Central memory CD8-positive, alpha-beta T cell (primary cell): ENCODE measurements at places on chromosomes 16 and 17.

GRCh38 chr17:77345260-77345910, 204.6 kb downstream of the SEC14L1 start:
- DNase-seq, result no peak

GRCh38 chr16:35184356-35184870, 1725.0 kb downstream of the TP53TG3F start:
- no peak for DNase-seq

DNA sequence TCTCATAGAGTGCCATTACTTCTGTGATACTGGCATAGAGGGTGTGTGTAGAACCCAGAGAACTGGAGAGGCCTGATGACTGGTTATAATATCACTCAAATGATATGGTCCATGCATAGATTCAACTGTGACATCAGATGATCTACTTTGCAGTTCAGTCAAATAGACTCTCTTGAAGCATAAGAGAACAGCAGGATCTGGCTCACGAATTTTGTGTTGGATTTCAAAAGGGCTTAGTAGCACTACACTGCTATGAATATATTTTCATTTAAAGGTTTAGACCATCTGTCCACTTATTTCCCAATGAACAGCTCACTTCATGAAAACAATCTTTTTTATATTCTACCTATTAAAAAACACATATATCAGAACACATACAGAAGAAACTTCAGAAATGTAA, 119.7 kb downstream of the KIF2B start:
- DNase-seq, result no peak

GRCh38 chr16:4081521-4082021, 34.7 kb downstream of the ADCY9 start:
- no peak for DNase-seq

GRCh38 chr17:78248051-78248914, 16.9 kb downstream of the TMEM235 start:
- no peak for DNase-seq

DNA sequence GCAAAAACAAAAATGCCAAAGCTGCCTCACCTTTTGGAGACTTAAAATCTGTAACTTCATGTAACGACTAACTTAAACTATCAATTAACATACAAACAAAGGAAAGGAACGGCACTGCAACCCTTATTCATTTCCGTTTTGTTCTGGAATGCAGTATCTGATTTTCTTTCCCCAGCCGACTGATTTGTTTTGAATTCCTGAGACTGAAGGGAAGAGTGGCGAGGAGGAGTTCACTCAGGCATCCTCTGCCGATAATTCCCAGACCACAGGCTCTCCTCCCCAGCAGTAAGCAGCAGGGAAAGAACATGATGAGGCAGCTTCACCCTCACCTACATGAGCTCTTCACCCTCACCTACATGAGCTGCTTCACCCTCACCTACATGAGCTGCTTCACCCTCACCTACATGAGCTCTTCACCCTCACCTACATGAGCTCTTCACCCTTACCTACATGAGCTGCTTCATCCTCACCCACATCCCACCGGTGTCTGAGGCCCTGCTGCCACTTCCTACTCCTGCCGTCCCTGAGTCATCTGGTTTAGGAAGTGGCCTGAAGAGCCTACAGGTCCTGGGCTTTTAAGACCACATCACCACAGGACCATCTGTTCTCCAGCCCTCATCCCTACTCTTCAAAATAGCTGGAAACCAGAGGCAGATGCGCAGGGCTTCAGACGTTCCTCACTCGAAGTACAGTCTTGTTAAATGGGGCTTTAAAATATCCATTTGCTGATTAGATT, 168.0 kb upstream of the RPH3AL start:
- DNase-seq, result no peak

DNA sequence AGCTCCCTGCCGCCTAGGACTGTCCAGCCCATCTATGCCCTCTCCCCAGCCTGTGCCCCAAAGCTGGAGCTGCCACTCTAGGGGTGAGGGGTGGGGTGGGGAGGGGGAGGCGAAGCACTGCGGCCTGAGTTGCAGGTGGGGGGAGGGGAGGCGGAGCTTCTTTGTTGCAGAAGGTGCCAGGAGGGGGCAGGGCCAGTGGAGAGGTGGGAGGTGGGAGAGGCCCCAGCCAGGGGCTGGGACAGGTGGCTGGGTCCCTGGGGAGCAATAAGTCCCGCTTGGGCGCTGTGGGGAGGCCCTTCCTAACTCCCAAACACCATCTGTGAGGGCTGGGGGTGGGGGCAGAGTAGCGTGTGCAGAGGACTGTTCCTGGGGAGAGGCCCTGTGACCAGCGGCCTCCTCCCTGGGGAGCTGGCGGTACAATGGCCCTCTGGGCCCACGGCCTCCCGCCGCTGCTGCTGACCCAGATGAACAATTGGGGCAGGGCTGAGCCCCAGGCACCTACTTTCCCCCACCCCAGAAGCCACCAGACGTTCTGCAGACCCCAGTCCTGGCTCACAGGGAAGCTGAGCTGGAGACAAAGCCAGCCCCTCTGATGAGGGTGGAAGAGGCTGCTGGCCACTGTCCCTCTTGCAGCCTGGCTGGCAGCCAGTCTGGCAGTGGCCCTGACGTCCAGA, 2.2 kb upstream of the NTN3 start:
- DNase-seq, result no peak

DNA sequence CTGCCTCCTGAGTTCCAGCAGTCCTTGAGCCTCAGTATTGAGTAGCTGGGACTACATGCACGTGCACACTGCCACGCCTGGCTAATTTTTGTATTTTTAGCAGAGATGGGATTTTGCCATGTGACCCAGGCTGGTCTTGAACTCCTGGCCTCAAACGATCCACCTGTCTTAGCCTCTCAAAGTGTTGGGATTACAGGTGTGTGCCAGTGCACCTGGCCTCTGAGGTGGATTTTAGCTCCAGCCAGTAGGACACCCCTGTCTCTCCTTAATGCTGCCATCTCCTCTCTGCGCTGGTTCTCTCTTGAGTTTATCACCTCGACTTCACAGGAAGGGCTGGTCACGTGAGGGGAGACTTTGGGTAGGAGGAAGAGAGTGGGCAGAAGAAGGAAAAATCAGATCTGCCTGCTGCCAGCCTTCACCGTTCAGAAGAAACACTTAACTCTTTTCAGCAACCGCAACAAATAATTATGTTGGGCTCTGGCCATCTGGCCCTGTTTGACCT, 55.1 kb downstream of the NDE1 start:
- no peak for DNase-seq

DNA sequence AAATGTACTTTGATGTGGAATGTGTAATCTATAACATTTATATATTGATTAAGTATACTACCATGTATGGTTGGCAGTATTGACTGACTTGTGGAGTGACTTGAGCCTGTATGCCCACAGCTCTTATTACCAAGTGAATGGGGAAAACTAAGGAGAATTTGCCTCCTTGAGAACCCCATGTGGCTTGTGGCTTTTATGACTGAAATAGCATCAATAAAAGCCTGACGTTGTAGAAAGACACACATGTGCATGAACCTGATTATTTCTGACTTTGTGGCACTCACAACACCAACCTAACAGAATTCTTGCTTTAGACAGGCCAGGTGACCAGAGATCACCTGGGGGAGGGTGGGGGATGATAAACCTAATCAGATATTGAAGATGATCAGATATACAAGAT, 2.1 kb upstream of the LRRC75A start:
- DNase-seq, result no peak

DNA sequence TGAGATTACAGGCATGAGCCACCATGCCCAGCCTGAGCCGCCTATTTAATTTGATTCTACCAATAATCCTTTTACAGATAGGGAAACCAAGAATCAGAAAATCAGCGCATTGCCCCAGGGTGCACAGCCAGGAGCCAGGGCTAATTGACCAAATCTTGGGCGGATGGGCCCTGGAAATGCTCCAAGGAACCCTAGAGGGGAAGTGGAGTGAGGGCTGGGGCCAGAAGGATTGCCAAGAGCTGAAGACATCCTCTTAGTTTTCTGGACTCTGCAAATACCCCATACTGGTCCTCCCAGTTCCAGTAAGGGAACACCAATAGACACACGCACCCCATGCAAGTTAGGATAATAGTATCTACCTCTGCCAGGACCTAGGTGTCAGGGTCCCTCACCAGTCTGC, 3.8 kb downstream of the FHOD1 start:
- no peak for DNase-seq

DNA sequence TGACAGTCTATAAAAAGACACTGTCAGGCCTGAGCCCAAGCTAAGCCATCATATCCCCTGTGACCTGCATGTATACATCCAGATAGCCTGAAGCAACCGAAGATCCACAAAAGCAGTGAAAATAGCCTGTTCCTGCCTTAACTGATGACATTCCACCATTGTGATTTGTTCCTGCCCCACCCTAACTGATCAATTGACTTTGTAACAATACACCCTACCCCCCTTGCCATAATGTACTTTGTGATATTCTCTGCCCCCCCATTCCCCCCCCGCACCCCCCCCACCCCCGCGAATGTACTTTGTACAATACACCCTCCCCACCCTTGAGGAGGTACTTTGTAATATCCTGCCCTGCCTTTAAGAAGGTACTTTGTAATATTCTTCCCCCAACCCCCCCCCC, 82.2 kb upstream of the MED13 start:
- DNase-seq, result no peak

- no peak for DNase-seq
Measured at GRCh38 chr17:76683011-76683755, 27.6 kb downstream of the MXRA7 start.

DNA sequence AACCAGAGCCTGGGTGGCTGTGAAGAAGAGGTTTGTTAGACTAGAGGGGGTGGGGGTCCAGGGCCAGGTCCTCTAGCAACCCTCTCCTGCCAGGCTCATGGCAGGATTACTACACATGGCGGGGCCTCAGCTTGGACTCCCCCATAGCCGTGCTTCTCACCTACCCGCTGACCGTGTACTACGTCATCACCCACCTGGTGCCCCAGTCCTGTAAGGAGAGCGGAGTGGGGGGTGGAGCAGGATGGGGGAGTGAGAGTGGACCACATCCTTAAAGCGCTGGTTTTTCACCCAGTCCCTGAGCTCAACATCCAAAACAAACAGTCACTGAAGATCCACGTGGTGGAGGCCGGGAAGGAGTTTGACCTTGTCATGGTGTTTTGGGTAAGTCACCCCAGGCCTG, 4.2 kb upstream of the CXCL16 start:
- no peak for DNase-seq

DNA sequence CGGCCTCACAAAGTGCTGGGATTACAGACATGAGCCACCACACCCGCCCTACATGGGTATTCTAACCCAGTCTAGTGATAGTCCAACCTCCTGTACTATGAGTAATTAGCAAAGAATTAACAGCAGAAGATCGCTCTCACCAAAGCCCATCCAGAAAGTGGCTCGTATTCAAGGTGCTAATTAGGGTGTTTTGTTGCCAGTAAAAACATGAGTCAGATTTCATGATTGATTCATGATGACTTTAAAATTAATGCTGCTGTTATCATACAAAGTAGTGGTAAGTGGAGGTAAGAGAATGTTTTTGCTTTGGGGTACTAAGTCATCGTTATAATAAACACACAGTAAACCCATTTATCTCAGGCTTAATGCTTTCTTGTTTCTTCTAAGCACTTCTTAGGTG, 428.8 kb downstream of the WWOX start:
- no peak for DNase-seq

DNA sequence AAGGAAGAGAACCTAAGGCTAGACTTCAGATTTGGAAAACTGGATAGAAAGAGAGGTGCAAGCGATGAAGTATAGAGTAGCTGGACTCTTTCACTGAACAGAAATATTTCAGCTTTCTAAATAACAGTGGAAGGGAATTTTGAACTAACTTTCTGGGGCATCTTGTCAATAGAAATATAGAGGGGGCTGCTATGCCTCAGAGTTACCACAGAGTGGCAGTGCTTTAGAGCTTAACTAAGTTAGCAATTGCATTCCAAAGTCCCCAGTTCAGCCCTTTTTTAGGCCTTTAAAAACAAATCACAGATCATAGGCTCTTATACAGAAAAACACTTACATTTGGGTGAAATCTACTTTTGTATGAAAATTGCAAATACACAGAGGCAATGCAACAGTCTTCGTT, 154.2 kb upstream of the CDH8 start:
- DNase-seq, result no peak

GRCh38 chr16:73189136-73189535, 141.2 kb upstream of the ZFHX3 start:
- DNase-seq, result no peak

DNA sequence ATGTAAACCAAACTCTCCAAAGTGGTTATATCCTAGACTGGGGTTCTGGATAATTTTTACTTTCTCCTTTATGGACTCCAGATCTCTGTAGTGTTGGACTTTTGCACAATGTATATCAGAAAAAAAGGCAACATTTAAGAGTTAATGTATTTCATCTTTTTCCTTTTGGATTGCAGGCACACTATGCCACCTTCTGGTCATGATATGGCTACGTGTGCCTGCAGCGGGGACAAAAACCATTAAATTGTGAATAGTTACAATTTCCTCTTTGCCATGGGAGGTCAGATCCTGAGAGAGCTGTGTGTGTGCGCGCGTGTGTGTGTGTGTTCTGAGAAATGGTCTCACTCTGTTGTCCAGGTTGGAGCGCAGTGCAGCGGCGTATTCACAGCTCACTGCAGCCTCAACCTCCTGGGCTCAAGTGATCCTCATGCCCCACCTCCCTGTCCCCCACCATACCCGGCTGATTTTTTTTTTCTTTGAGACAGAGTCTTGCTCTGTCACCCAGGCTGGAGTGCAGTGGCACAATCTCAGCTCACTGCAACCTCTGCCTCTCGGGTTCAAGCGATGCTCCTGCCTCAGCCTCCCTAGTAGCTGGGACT, 4.3 kb upstream of the SGF29 start:
- DNase-seq, result no peak

GRCh38 chr16:972316-973002, 1.7 kb upstream of the LMF1 start:
- no peak for DNase-seq

DNA sequence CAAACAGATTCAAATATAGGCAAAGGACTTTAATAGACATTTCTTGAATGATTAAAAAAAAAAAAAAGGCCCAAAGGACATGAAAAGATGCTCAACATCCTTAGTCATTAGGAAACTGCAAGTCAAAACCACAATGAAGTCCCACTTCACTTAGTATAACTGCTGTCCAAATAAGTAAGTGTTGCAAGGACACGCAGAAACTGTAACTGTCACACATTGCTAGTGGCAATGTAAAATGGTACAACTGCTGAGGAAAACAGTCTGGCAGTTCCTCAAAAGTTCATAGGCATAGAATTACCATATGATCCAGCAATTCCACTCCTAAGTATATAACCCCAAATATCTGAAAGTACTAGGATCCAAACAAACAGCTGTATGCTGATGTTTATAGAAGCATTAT, 112.7 kb downstream of the BRIP1 start:
- DNase-seq, result no peak

DNA sequence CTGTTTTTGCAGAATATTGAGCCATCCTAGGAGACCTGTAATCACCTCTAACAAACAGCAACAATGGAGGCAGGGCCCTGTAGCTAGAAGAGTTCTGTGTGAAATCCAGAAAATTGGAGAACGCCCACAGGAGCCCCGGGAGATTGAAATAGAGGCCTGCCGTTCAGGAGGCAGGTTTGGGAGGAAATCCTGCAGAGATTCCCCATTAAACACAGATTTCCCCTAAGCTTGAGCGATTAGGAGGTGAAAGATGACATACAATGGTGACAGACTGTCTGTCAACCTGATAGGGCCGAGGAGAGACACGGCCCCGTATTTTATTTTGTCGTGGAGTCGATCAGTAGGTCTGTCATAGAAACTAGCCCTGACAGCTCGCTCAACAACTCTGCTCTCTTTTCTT, 18.2 kb downstream of the CDK5RAP3 start:
- no peak for DNase-seq

GRCh38 chr16:64736857-64737256, 385.0 kb downstream of the CDH11 start:
- no peak for DNase-seq
